ENCODE measurements at places on chromosomes 3 and 15.

GRCh38 chr15:73436613-73437012 lies 6.4 kb upstream of the REC114 start:
- DNase-seq = no peak

GRCh38 chr3:179446501-179446900 lies 4.8 kb downstream of the GNB4 start:
- peak; percentile 16 for DNase-seq

DNA sequence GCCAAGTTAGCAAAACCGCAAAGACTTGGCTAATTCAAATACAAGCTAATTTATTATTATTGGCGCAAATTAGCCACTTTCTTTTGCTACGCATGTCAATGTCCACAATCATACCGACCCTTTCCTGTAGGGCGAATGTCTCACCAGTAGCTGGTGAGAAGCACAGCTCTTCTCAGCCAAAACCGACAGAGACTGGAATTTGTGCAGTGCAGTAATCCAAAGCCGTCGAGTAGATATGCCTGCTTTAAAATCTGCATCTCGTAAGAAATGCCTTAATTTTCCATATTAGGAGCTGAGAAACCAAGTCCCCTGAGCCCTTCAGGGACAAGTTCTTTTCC lies 614 bp upstream of the MINDY2 start:
- DNase-seq = peak; percentile 54

- DNase-seq = peak; percentile 20
Observed at GRCh38 chr3:32374788-32375595, 16.7 kb upstream of the CMTM7 start.

- no peak for DNase-seq
Observed at GRCh38 chr3:123749711-123750110, 134.4 kb downstream of the MYLK start.

DNA sequence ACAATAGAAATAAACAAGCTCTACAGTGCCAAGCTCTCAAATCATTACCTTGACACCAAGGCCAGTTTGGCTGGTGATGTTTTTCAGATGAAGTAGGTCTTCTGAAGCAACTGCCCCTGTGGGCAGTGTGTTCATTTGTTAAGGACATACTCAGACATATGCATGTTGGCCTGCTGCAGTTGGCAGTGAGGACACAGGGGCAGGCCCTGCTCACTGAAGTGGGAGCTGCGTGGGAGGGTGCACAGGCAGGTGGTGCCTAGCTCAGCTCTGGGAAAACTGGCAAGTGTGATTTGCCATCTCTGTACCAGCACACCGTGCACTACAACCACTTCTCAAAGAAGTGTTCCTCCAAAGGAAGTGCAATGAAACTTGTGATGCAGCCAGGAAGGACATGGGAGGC lies 28.5 kb upstream of the SNRK start:
- no peak for DNase-seq

- DNase-seq = no peak
Observed at GRCh38 chr3:128494367-128494650, 1.3 kb upstream of the GATA2 start.

DNA sequence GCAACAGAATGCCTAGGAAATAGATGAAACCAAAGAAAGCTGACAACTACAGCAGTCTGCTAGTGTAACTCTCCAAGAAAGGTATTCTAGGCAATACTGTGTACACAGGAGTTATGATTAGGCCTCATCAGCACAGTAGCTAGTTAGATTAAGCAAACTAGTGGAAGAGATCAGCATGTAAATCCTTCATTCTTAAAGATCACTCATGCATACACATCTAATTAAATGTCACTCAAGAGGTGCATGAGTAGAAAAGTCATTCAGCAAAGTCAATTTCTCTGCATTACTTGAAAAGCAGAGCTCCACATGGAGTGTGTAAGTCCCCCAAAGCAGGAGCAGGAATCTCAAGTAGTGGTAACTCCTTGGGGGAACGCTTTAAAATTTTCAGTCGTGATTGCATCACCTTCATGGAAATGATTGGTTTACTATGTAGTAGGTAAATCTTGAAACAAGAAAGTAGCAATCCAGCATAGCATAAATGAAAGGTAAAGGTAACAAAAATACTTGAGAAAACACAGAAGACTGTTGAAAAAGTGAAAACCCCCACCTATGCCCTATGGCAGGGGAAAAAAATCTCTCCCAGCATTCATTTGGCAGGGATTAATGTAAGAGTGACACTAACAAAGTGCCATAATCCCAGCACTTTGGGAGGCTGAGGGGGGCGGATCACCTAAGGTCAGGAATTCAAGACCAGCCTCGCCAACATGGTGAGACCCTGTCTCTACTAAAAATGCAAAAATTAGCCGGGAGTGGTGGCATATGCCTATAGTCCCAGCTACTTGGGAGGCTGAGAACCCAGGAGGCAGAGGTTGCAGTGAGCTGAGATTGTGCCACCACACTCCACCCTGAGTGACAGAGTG lies 29.4 kb upstream of the PPIB start:
- DNase-seq = no peak

DNA sequence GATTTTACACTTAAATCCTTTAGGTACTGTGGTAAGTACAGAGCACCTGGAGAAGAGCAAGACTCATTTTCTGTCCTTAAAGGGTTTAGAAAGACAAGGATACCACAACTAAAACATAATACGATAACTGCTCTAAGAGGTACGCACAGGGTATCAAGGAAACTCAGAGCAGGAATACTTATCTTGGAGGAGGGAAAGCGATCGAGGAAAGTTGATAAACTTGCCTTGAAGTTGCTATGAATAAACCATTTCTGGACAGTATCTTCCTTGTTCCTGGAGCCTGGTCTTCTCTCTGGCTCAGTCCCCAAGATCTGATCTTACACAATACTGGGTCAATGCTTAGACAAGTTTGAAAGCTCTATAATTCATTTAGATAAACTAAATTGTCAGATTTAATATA lies 17.6 kb upstream of the GATM start:
- no peak for DNase-seq

GRCh38 chr3:159208050-159208449 lies 406.2 kb downstream of the MFSD1 start:
- no peak for DNase-seq

- DNase-seq = no peak
Observed at GRCh38 chr3:18725668-18726407, 300.7 kb upstream of the SATB1 start.

- no peak for DNase-seq
Observed at GRCh38 chr3:196620161-196620604, 19.3 kb upstream of the NRROS start.

Measured in COR-L47 (cell line).